Activated naive CD8-positive, alpha-beta T cell treated with anti-CD3 and anti-CD28 coated beads, Interleukin-2, amount 50 U/mL, for 24 hours (primary cell): ENCODE measurements at places on chromosomes 2 and 18.

GRCh38 chr2:99672766-99673350 is 183.0 kb upstream of the REV1 start:
- peaks cover 3% of the 10 kb centered on the region for H3K36me3 ChIP-seq
- no peak overlapping the region for H3K4me3 ChIP-seq
- no peak overlapping the region for H3K27ac ChIP-seq
- H3K27me3 ChIP-seq, result no peaks in the 10 kb centered on the region
- H3K4me1 ChIP-seq, result no peaks in the 10 kb centered on the region

DNA sequence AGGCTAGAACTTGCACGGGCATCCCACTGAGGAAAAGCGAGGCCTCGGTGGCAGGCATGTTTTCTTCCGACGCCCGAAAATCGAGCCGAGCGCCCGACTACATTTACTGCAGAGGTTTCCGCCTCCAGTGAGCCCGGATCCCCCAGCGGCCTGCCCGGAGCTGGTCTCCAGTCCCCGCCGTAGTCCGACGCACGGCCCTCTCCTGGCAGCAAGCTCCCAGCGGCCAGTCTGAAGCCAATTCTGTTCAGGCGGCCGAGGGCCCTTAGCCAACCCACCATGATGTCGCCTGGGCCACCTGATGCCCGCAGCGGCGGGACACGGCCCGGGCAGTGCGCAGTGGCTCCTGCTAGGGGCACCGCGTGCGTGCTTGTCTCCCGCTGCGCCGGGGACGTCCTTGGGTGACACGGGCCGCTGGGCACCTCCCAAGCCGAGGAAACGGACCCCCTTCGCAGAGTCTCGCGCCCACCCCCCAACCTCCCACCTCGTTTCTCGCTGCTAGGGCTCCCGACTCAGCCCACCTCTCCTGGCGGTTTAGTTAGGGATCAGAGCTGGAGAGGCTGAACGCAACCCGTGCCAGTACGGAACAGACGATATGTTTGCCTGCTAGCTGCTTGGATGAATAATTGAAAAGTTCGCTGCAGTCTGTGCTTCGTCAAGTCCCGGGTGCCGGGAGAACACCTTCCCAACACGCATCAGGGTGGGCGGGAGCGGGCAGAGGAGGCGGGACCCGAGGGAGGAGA is 5.3 kb downstream of the ONECUT2 start:
- H3K36me3 ChIP-seq, result peaks cover 2% of the 10 kb centered on the region
- DNase-seq, result no peak
- H3K27ac ChIP-seq, result no peak overlapping the region
- peaks cover 89% of the 10 kb centered on the region for H3K27me3 ChIP-seq
- peak overlapping the region; percentile 40 for H3K4me3 ChIP-seq
- peaks cover 44% of the 10 kb centered on the region for H3K4me1 ChIP-seq

- DNase-seq, result no peak
- peaks cover 11% of the 10 kb centered on the region for H3K36me3 ChIP-seq
- H3K4me1 ChIP-seq, result peaks cover 11% of the 10 kb centered on the region
These were observed 19.5 kb upstream of the SLC9A4 start for GRCh38 chr2:102453501-102453900.

GRCh38 chr2:14143435-14143834 is 489.1 kb upstream of the LRATD1 start:
- no peak overlapping the region for H3K4me3 ChIP-seq
- no peak for DNase-seq
- H3K27me3 ChIP-seq, result no peaks in the 10 kb centered on the region
- H3K27ac ChIP-seq, result no peak overlapping the region
- no peaks in the 10 kb centered on the region for H3K4me1 ChIP-seq
- no peaks in the 10 kb centered on the region for H3K36me3 ChIP-seq

DNA sequence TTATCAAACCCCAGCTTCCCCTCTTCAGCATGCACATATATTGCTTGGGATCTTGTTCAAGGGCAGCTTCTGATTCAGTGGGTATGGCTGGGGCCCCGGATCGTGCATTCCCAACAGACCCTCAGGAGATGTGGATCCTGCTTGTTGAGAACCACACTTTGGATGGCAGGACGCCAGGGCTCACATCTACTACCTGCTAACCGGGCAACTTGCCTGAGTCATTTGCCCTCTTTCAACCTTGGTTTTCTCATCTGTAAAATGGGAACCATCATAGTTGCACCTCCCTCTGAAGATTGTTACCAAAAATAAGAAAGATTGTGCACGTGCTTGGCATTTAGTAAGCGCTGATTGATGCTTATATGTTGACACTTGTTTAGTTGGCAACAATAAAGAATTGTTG is 154.6 kb downstream of the ACKR3 start:
- H3K4me3 ChIP-seq, result no peak overlapping the region
- DNase-seq, result no peak
- no peak overlapping the region for H3K27ac ChIP-seq
- H3K27me3 ChIP-seq, result peaks cover 4% of the 10 kb centered on the region
- H3K36me3 ChIP-seq, result no peaks in the 10 kb centered on the region
- no peaks in the 10 kb centered on the region for H3K4me1 ChIP-seq

DNA sequence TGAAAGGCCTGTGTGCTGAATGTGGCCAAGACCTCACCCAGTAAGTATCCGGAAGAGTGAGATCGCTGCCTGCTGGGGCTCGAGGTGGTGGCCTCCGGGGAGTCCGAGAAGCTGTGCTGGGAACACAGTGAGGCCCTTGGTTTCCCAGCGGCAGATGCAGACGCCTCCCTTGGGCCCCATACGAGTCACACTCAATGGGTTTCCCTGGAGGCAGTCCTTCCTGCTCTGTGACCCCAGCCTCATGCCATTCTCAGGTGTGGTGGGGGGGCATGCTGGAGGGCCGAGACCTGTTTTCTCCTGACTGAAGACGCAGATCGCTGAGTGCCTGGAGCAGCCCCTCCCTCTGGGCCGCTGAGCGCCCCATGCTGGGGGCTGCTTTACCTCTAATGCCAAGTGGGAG is 15.7 kb downstream of the CTDP1 start:
- no peak overlapping the region for H3K27ac ChIP-seq
- H3K27me3 ChIP-seq, result no peaks in the 10 kb centered on the region
- H3K4me1 ChIP-seq, result peaks cover 27% of the 10 kb centered on the region
- H3K36me3 ChIP-seq, result peaks cover 32% of the 10 kb centered on the region

- DNase-seq, result no peak
- H3K27me3 ChIP-seq, result no peaks in the 10 kb centered on the region
- peak overlapping the region; percentile 13 for H3K4me3 ChIP-seq
- peaks cover 14% of the 10 kb centered on the region for H3K36me3 ChIP-seq
These were observed 116.1 kb downstream of the FAM117B start for GRCh38 chr2:202750763-202751427.

DNA sequence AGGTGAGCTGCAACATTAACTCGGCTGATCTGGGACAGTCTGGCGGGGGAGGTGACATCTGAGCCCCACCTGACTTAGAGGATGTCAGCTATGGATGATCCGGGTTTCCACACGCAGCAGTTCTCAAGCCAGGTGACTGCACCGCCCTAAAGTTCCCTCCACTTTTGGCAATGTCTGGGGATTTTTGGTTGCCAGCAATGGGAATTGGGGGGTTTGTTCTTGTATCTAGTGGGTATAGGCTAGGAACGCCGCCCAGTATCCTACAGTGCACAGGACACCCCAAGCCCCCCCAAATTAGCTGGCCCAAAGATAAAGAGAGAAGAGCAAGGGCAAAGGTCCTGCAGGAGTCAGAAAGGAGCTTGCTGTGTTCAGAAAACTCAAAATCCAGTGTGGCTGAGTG is 544 bp upstream of the AGFG1 start:
- no peaks in the 10 kb centered on the region for H3K27me3 ChIP-seq
- H3K27ac ChIP-seq, result peak overlapping the region; percentile 55
- peaks cover 6% of the 10 kb centered on the region for H3K36me3 ChIP-seq
- no peak for DNase-seq
- peaks cover 57% of the 10 kb centered on the region for H3K4me1 ChIP-seq

- H3K27me3 ChIP-seq, result peaks cover 55% of the 10 kb centered on the region
- H3K36me3 ChIP-seq, result no peaks in the 10 kb centered on the region
- peak; percentile 26 for DNase-seq
- H3K4me3 ChIP-seq, result peak overlapping the region; percentile 71
- peaks cover 38% of the 10 kb centered on the region for H3K4me1 ChIP-seq
These were observed 681 bp upstream of the NRP2 start for GRCh38 chr2:205681401-205682238.

DNA sequence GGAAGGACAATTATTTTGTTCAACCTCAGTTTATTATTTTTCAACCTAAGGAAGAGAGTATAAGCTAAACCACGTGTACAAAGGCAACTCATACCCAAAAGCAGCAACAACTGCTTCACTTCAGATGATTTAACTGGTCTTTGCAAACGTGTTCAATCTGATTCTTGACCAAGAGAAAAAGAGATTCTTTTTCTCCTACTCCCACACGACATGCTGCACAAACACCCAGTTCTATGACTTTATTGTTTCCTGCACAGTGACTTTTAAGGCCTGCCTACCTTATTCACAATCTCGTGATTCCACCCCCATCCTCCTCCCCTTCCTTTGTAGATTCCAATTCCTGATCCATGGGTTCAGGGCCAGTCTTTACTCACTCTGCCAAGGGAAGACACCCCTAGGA is 1394.8 kb upstream of the ZEB2 start:
- DNase-seq, result no peak
- no peaks in the 10 kb centered on the region for H3K4me1 ChIP-seq
- H3K36me3 ChIP-seq, result no peaks in the 10 kb centered on the region
- no peak overlapping the region for H3K27ac ChIP-seq
- H3K27me3 ChIP-seq, result no peaks in the 10 kb centered on the region

- H3K27me3 ChIP-seq, result peaks cover 2% of the 10 kb centered on the region
- H3K4me1 ChIP-seq, result no peaks in the 10 kb centered on the region
- H3K36me3 ChIP-seq, result no peaks in the 10 kb centered on the region
- no peak for DNase-seq
- no peak overlapping the region for H3K4me3 ChIP-seq
These were observed 94.6 kb downstream of the PTGR3 start for GRCh38 chr18:75114231-75114764.

DNA sequence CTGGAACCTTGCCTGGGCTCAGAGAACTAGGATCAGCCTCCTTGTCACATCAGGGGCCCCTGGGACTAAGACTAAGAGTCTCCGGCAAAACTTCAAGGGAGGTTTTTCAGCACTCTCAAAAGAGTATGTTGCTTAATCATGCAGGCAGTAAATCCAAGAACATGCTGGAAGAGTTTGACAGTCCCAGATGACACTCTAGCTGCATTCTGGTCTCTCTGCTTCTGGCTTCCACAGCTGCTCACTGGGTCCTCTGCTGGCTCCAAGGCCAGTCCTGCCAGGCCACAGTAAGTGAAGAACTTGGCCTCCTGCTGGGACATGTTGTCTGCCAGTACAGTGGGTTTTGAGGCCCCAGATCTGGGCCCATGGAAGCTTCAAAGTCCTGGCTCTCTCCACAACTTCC is 45.2 kb upstream of the IL1RL1 start:
- no peak overlapping the region for H3K4me3 ChIP-seq
- no peak overlapping the region for H3K27ac ChIP-seq
- H3K4me1 ChIP-seq, result peaks cover 19% of the 10 kb centered on the region
- no peak for DNase-seq
- no peaks in the 10 kb centered on the region for H3K27me3 ChIP-seq

GRCh38 chr18:59861009-59861408 is 38.8 kb upstream of the PMAIP1 start:
- no peak overlapping the region for H3K4me3 ChIP-seq
- H3K4me1 ChIP-seq, result peaks cover 2% of the 10 kb centered on the region
- no peak for DNase-seq
- H3K27ac ChIP-seq, result no peak overlapping the region

DNA sequence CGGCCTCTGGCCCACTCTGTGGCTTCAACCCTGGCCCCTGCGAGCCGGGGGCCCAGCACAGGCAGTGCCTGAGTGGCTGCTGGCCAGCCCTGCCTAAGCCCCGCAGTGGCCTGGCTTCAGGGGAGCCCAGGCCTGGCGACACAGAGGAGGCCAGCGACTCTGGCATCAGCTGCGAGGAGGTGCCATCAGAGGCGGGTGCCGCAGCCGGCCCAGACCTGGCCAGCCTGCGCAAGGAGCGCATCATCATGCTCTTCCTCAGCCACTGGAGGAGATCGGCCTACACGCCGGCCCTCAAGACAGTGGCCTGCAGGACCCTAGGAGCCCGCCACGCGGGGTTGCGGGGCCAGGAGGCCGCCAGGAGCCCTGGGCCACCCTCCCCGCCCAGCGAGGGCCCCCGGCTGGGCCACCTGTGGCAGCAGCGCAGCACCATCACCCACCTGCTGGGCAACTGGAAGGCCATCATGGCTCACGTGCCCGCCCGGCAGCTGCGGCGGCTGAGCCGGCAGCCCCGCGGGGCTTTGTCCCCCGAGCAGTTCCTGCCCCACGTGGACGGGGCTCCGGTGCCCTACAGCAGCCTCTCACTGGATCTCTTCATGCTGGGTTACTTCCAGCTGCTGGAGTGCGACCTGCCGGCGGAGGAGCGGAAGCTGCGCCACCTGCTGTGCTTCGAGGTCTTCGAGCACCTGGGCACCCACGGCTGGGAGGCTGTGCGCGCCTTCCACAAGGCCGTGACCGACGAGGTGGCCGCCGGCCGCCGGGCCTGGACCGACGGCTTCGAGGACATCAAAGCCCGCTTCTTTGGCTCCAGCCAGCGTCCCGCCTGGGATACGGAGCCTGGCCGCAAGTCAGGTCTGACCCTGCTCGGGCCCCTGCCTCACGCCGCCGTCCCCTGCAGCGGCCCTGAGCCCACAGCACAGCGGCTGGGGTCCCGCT is 7.5 kb upstream of the KLHL30 start:
- no peak overlapping the region for H3K4me3 ChIP-seq
- no peaks in the 10 kb centered on the region for H3K36me3 ChIP-seq
- no peaks in the 10 kb centered on the region for H3K27me3 ChIP-seq

GRCh38 chr2:30089171-30089570 is 57.6 kb upstream of the YPEL5 start:
- no peaks in the 10 kb centered on the region for H3K4me1 ChIP-seq
- H3K4me3 ChIP-seq, result no peak overlapping the region
- H3K27ac ChIP-seq, result no peak overlapping the region
- no peaks in the 10 kb centered on the region for H3K36me3 ChIP-seq
- DNase-seq, result no peak

GRCh38 chr2:47006374-47007222 is 91.0 kb upstream of the MCFD2 start:
- H3K4me3 ChIP-seq, result no peak overlapping the region
- no peak for DNase-seq
- no peaks in the 10 kb centered on the region for H3K27me3 ChIP-seq
- no peak overlapping the region for H3K27ac ChIP-seq
- H3K36me3 ChIP-seq, result peaks cover 2% of the 10 kb centered on the region

DNA sequence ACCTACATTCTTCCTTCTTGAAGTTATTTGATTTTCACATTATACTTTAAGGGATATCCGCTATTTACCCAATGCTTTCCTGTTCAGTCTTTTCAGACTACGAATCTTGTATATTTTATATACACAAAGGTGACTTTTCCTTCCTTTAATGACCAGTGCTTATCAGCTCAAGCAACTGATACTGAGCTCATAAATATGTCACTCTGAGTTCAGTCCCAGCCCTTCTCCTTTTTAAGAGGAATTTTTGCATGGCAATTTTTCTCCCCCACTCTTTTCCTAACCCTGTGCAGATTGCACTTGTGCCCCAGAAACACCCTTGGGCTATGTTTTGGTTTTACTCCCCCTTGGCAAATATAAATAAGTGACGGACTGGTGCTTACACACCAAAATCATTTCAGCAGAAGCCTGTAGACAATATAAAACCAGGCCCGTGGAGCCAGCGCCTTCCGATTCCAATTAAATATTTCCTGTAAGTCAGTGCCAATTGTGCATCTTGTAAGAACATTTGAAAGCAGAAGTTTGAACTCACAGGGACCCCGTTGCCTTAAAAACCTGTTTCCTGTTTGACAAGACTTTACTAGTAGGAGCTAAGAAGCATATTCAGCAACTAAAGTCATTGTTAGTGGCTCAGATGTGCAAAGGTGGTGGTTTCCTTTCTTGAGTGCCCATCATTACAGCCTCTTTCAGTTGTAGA is 66.3 kb upstream of the GATA6 start:
- H3K27me3 ChIP-seq, result peaks cover 2% of the 10 kb centered on the region
- H3K4me1 ChIP-seq, result no peaks in the 10 kb centered on the region
- DNase-seq, result no peak
- no peak overlapping the region for H3K4me3 ChIP-seq
